ENCODE measurements at places on chromosomes 2 and 18.
A peak's percentile ranks its signal among the peaks of the same experiment; 100 is the strongest.

DNA sequence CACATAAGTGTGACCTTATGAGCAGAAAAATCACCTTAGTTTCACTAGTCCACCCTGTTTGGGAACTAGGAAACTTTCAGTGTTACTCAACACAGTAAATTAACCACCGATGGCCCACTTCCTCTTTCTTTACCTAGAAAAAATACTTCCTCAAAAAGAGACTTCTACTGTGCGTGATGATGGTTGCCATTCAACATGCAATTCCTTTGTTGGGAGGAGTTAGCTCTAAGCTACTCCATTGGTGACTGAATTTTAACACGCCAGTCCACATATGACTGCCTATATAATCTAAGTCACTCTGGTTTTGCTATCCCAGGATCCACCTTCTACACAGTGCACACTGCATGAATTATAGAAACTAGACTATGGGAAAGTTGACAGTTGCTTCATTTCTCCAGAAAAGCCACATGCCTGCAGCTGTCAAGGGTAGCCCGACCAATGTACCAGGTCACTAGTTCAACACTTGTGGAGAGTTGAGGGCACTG is 47.8 kb upstream of the REG3G start:
- no peak for ATAC-seq

DNA sequence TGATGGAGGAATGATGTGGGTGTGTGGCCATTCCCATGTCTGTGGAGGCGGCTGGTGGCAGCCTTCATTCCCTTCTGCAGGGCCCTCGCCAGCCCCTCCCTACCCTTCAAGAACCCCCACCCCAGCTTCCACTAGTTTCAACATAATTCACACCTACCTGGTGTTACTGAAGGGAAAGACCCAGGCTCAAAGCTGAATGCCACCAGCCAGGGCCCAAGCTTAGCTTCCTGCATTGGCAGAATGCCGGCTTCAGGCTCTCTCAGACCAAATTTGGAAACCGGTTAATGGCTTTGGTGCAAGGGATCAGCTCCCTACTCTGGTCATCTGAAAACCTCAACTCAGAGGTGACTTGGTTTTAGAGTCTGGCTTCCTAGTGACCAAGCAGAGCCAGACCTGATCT is 16.9 kb downstream of the GAREM2 start:
- ATAC-seq: no peak

- ATAC-seq: no peak
Observed at GRCh38 chr2:180559771-180560170, 420.6 kb upstream of the UBE2E3 start.

- peak; percentile 76 for ATAC-seq
Observed at GRCh38 chr18:31487246-31488015, 10.5 kb upstream of the DSG2 start.

DNA sequence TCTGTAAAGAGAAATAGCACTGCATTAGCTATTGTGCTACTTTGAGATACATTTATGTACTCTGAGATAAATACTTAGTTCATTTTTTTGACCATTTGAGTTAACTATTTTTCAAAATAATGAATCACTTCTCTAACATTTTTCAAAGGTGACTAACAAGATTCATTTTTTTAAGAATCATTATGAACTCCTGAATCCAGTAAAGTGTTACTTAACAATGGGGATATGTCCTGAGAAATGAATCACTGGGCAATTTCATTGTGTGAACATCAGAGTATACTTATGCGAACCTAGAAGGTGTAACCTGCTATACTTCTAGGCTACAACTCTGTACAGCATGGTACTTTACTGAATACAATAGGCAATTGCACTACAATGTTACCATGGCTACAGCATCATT is 355.8 kb downstream of the ARL6IP6 start:
- no peak for ATAC-seq

- no peak for ATAC-seq
Observed at GRCh38 chr18:10893196-10893595, 256.2 kb downstream of the PIEZO2 start.

DNA sequence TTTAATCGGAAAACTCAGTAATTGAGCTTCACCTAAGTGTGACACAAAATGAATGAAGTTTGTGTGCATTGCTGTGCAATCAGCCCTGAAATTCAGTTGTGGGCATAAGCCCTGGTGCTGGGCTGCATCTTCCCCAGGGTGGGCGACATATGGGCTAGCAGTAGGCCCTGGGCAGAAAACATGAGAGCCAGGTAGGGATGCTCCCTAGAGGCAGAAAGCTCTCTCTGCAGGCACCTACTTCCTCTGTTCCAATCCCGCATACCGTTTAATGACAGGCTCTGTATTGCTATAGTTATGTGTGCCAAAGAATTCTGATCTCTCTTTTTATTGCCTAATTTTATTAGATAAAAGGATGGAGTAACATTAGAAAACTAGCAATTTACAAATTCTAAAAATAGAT is 456.7 kb downstream of the NRXN1 start:
- no peak for ATAC-seq

- no peak for ATAC-seq
Observed at GRCh38 chr2:144411473-144411872, 108.4 kb downstream of the ZEB2 start.

DNA sequence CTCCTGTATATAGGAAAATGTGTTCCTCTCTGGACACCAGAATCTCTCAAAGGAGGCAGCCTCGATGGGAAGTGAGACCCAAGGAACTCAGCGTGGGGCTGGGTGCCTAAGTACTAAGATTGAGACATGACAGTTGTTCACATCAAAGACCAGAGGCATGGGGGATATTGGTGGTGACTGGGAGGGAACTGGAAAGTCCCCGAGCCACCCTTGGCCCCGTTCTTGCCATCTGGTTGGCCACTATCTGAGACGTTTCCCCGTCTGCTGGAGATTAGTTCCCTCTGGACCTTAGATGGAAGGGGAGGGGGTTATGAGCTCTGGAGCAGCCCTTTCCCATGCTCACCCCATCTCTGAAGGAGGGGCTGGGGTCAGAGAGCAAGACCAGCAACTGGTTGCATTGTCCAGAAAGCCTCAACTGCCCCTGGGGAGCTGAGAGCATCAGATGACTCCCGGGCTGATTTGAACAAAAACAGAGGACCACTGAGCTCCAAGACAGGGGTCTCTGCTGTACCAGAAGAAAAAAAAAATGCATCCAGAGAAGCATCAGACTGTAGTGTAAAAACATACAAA is 11.8 kb downstream of the FBLN7 start:
- ATAC-seq: no peak

DNA sequence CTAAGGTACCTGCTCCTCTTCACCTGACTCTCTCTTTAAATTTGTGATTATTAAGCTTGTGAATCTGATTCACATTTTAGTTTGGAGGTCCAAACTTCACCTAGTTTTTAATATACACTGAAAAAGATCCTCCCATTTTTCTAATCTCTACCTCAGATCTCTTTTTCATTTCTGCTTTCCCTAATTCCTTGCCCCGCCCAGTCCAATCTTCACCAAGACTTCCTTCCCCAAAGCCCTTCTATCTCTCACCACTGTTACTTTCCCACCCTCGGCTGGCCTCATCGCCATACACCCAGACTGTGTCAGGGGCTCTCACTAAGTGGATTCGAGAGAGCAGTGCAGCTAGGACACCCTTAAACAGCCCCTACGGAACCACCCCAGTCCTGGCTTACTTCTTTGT is 40.0 kb downstream of the LBH start:
- no peak for ATAC-seq

- ATAC-seq: peak; percentile 43
Observed at GRCh38 chr2:221518201-221518934, 53.7 kb downstream of the EPHA4 start.

- ATAC-seq: no peak
Observed at GRCh38 chr2:138782383-138782782, 2.2 kb upstream of the NXPH2 start.

- ATAC-seq: peak; percentile 12
Observed at GRCh38 chr2:241111440-241111805, 9.3 kb upstream of the MTERF4 start.

- peak; percentile 32 for ATAC-seq
Observed at GRCh38 chr2:26243470-26244308, 743 bp downstream of the HADHA start.

- ATAC-seq: no peak
Observed at GRCh38 chr18:32888306-32888705, 115.5 kb upstream of the KLHL14 start.

- ATAC-seq: no peak
Observed at GRCh38 chr18:10367836-10368235, 86.6 kb upstream of the APCDD1 start.

- peak; percentile 98 for ATAC-seq
Observed at GRCh38 chr2:37189452-37190153, 1.1 kb upstream of the SULT6B1 start.

GRCh38 chr2:237222178-237222577 is 136.5 kb downstream of the COPS8 start:
- ATAC-seq: no peak

DNA sequence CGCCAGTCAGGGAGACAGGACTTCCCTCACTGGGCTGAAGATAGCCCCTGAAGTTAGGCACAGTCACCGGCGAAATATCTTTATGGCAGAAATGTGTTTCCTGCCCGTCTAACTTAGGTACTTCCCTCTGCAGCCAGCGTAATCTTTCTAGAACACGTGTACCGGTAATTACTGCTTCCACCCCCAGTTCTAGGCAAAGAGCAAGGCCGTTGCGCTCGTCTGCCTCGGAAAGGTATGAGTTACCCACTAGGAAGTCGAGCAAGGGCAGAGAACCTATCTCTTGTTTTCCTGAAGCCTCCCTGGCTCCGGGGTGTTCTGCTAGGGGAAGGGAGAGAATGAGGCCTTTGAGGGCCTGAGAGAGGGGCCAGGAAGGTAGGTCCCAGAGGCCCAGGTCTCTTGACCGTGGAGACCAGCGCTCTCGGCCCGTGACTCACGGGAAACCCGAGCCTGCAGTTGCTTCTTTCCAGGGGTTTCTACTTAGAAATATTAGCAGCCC is 70.0 kb downstream of the TWSG1 start:
- ATAC-seq: peak; percentile 68

GRCh38 chr2:241798081-241798630 is 10.8 kb upstream of the NEU4 start:
- peak; percentile 6 for ATAC-seq

DNA sequence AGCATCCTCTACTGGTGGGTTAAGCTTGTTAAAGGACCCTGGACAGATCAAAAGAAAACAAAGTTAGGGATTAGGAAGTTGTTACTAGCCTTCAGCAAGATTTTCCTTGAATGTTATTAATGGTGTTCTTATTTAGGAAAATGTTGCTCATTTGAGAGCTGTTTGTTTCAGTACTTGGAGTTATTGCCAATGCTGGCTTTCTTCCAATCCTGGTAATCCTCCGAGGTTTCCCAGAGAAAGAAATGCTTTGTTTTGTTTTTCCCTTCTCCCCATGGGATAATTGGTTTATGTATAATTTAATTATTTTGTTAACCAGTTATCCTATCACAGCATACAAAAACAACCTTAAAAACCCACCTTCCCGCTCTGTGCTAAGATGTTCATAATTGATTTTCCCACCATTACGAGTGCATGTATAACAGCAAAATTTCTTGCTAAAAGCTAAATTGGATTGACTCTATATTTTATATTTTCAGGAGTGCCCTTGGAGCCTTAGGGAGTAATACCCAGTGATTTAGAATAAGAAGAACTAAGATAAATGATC is 79.8 kb downstream of the MGAT5 start:
- ATAC-seq: no peak

- ATAC-seq: peak; percentile 92
Observed at GRCh38 chr2:200864176-200865034, at the start of gene CLK1. Gene CLK1, minus strand, starts transcription at chr2:200864658. Its CDS starts 2,796 bp downstream, at chr2:200861862.

GRCh38 chr2:96906729-96907114 is 36.8 kb upstream of the SEMA4C start:
- no peak for ATAC-seq

DNA sequence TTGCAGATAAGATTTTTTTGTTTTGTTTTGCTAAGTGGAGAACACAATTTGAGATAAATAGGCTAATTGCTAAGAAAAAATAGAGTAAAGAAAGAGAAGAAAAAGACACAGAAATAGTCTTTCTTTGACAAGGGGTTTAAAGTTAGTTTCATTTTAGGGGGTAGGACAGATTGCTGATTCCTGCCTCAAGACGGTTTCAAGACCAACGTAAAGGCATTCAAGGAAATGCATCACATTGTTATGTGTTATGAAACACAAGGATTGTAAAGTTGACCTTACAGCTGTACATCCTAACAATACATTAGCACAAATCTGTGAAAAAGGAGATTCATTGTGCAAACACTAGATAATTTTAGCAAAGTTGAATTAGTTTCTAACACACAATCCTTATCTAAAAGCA is 22.7 kb upstream of the ETAA1 start:
- no peak for ATAC-seq

GRCh38 chr2:207694811-207695281 is 16.6 kb upstream of the CCNYL1 start:
- no peak for ATAC-seq

- no peak for ATAC-seq
Observed at GRCh38 chr2:206823178-206823577, 57.8 kb downstream of the FASTKD2 start.

GRCh38 chr2:25420820-25421237 is 79.1 kb upstream of the DNMT3A start:
- ATAC-seq: peak; percentile 43

- no peak for ATAC-seq
Observed at GRCh38 chr18:666177-666576, 8.7 kb downstream of the TYMS start.

DNA sequence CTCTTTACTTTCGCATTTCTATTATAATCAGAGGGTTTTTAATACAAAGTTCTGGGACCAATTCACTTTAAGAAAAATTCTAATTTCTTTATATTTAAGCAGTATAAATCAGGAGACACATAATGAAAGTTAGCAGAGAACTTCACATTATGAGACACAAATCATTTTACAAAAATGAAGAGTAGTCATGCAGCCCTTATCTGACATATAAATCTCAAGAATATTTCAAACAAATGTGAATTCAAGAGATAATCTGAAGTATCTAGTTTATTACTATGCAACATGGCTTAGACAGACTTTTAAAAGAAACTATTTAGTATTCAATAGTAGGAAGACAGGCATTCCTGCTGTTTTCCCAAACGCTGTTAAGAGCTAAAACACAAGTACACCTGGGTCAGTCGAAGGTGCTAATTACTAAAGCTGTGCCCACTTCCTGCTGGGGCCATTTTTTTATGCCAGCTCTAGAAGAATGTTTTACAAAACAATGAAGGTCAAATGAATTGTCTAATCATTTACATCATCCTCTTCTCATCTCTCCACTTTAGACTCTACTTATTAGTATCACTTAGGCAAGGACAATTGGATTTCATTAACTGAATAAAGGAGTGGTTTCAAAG is 40.2 kb downstream of the CWC22 start:
- ATAC-seq: no peak

- no peak for ATAC-seq
Observed at GRCh38 chr2:216485745-216486144, 12.9 kb upstream of the RPL37A start.

DNA sequence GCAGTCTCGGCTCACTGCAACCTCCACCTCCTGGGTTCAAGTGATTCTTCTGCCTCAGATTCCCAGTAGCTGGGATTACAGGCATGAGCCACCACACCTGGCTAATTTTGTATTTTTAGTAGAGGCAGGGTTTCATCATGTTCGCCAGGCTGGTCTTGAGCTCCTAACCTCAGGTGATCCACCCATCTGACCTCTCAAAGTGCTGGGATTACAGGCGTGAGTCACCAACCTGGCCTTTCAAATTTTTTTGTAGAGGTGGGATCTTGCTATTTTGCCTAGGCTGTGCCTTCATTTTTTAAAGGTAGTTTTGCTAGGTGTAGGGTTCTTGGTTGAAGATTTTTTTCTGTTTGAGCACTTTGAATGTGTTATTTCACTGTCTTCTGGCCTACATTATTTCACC is 6.2 kb downstream of the HAUS1 start:
- ATAC-seq: no peak
